ENCODE measurements at places on chromosomes 2 and 18.

DNA sequence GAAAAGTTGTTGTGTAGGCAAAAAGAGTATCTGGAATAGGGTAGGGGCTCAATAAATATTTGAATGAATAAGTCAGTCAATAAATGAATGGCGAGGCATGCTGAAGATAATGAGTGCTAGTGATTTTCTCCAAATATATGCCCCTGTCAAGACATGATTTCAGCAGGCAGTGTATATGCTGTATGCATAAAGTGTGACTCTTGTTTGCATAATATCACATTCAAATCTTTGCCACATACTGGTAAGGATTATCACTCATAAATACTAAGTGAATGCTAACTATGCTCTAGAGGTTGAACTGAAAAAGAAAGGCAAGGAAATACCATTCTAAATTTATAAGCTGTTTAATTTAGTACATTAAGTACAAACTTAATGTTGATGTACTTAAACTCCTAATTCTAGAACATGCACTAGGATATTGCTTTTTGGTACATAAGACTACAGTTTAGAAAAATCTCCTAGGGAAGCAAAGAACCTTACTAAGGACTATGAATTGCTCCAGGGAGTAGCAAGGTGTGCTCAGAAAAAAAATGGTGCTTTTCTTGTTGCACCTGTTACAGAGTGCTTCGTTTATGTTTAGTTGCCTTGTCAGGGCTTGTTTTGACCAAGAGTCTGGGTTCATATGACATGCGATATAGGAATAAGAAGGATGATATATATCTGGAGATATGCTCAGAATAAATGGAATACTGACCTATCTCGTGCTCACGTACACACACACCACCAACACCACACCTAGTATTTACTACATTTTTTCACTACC is 224.0 kb upstream of the TANK start:
- no peak for DNase-seq

DNA sequence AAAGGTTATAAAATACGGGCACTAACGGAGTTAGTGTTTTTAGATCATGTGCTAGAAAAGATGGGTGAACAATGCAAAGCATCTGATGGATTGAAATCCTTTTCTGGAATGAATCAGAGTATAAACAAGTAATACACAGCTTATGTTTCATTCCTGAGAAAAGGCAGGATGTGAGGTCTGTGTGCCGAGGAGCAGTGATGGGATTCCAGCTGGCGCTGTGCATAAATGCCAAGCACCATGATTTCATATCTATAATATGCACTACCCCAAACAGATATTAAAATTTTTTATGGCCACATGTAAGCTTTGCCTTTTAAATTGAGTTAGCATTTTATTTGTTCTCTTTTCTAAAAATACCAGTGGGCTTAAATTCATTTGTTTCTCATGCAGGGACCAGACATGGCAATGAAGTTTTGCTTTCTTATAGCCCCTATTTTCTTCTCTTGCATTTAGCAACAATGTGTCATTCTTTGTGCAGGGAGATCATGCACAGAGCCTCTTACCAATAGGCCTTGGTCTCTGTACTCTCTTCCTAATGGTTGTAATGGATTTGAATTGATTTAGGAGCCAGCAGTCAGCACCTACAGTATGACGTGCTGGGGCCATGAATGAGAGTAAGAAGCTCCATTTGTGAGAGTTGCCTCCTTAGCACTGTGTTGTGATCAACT is 323.9 kb downstream of the SLC8A1 start:
- no peak for DNase-seq

DNA sequence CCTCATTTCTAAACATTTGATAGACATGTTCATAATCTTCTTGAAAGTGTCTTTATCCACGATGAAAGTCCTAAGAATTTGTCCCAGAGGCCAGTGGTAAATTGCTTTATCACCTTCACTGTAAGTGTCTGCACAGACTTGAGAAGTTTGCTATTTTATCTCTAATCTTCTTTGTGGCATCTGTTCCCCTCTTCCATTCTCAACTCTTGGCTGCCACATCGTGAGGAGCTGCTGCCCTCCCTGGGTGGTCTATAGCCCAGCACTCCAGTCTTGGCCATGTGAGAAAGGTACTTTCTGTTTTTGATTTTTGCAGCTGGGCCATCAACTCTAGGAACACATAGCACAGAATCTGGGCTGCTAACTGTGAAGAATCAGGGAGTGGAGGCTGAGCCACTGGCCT is 45.5 kb downstream of the SLC14A2 start:
- DNase-seq: no peak

- DNase-seq: no peak
Measured at GRCh38 chr2:9033385-9034168, 30.1 kb upstream of the MBOAT2 start.

DNA sequence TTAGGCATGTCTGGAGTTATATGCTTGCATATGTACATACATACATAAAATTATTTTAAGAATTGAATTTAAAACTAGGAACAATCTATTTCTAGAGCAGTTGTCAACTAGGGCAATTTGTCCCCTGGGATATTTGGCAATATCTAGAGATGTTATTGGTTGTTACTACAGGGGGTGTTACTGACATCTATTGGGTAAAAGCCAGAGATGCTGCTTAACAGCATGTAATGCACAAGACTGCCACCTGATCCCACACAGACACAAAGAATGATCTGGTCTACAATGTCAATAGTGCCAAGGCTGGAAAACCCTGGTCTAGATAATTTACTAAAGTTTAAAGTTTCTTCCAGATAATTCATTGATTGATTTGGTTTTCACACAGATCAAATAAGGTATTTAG is 185.3 kb downstream of the NYAP2 start:
- no peak for DNase-seq

GRCh38 chr2:28142386-28142785 is 250.3 kb upstream of the FOSL2 start:
- no peak for DNase-seq

DNA sequence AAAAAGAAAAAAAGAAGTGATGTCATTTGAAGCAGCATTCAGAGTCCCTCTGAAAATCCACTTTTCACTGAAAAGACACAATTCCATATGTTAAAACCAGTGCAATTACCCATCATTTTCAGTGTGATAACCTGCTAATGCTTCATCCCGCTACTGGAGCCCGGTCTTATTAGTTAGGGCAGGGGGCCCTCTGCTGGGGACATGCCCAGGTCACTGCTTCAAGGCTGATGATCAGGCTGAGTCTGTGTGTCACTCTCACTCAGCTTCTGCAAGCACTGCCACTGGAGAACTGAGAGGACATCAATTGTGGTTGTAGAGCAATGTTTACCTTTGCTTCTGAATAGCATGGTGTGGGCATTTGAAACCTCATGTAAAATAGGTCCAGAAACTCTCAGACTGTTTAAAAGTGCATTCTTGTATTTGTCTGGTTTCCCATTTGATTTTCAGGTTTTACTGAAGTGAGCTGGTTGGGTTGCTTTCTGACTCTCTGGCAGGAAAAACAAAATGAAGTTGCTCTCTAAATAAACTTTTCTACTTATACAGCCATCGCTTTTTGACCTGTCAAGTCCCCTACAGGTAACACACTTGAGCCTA is 49.2 kb upstream of the NXPH2 start:
- peak; percentile 67 for DNase-seq

DNA sequence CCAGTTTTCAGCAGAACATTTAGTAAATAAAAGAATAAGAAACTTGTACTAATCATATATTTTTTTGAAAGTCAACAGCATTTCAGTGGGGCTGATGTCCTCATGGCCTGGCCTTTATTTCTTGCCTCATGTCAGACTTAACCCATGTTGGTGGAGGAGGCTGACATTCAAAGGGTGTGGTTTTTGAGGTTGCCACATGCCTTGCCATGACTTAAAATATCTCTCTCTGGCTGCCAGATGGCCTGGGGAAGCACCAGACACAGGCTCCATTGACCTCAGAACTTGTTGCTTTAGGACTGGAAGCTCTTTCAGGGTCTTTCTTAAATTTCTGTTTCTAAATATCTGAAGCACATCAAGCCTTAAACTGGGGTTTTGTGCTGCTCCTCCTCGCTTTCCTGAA is 32.5 kb upstream of the CD28 start:
- no peak for DNase-seq

DNA sequence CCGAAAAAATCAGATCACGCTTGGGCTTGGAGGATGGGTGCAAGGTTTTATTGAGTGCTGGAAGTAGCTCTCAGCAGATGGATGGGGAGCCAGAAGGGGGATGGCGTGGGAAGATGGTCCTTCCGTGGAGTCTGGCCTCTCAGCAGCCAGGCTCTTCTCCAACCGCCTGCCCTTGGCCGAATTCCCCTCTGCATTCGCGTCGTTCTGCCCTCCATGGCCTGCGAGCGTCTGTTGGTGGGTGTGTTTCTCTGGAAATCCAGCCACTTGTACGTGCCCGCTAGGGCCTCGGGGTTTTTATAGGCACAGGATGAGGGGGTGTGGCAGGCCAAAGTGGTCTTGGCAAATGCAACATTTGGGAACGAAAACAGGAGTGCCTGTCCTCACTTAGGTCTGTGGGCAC is 815.2 kb downstream of the TSN start:
- no peak for DNase-seq

DNA sequence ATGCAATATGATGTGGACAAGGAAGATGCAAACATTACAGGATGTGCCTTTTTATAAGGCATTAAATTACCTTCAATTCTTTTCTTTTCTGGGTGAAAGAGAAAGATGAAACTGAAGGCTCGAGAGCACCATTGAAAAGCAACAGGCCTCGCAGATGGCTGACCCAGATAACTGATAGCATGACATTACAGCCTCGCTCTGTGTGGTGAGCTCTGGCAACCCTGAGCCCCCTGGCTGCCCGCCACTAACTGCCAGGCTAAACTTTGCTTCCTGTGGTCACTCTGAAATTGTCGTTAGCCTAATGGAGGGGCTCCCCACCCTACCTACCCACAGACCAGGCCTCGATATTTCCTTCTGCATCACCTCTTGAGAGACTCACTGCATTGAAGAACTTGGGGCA is 516.8 kb upstream of the FANCL start:
- no peak for DNase-seq

DNA sequence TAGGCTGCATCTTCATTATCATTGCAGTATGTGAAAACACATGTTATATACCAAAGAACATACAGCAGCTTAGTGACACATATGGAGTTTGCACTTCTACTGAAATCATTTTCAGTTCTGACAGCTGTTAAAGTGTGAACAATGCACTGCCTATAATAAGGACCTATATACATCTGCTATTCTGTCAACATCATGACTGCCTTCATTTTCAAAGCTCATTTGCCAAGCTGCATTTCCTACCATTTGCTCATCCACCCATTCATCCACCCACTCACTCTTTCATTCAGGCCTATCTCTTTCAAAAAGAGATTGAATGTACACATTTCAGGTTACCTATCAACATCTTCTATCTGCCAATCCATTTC is 81.7 kb upstream of the STK17B start:
- no peak for DNase-seq

DNA sequence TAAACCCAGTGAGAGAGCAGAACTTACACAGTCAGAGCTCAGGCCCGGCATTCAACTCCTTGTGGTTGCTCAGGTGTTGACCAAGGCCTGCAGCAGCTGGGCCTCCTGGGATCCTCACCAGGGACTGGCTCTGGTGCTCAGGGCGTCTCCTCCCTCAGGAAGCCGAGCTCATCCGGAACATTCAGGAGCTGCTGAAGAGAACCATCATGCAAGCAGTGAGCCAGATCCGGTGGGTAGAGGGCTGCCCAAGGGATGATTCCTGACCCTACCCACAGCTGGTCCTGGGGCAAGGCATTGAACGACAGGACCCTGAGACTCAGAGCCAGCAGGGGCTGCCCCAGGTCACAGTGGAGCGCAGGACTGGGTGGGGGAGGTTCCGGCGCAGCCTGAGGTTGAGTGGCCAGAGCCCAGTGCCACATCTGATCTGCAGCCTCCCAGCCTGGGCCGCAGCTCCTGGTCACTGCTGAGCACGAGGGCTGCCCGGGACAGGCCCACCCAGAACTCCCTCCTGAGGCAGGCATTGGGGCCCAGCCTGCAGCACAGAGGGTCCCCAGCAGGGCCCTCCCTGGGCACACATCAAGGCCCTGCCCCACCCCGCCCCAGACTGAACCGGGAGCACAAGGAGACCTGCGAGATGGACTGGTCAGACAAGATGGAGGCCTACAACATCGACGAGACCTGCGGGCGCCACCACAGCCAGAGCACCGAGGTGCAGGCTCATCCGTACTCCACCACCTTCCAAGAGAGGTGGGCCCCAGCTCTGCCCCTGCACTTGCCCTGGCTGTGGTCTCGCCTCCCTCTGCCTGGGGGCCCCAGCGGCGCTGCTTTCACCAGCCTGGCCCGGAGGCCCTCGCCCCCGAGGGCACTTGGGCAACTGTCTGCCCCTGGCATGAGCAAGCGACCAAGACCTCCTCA is 2.4 kb downstream of the TEKT4 start:
- no peak for DNase-seq

DNA sequence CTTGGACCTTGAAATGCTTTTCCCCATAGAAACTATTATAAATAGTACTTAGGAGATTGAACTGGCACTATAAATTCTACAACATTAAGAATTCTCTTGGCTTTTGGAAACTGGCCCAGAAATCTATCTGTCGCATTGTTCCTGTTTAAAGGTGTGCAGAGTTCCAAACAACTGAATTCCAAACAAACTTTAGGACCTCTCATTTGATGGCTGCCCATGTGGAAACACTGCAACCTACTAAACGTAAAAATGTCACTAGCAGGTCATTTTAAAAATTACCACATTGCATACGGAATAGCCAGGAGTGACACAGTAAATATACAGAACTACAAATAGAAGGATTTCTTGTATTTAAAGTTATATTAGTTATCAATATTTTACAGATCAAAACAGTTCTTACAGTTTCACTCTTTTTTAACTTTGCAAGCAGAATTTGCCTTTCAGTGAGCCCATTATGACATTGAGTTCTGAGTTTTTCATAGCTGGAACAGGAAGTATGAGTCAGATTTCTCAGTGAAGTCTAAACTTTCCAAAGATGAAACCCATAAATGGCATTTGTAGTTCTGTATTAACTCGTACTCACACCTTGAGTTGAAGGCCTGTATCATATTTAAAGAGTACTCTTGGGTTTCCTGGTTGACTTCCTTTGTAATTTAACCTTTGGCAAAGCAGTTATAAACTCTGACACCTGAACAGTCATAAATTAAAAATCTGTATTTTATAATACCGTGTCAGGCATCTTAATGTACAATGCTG is 142.3 kb upstream of the BOD1L2 start:
- no peak for DNase-seq

DNA sequence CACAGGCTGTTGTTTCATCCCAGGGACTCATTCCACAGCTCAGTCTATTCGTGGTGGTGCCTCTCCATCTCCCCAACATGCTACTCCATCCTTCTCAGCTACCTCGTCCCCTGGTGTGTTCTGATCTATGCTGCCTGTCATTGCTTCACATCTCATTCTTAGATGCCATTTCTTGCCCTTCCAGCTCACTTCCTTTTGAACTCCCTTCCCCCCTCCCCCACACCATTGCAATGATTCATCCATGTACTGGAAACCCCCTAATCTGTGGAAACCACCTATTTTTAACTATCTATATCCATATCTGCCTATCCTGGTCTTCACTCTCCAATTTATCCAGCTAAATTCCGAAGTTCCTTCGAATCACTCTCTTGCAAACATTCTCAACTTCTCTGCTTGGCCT is 65.7 kb upstream of the PARD3B start:
- no peak for DNase-seq

DNA sequence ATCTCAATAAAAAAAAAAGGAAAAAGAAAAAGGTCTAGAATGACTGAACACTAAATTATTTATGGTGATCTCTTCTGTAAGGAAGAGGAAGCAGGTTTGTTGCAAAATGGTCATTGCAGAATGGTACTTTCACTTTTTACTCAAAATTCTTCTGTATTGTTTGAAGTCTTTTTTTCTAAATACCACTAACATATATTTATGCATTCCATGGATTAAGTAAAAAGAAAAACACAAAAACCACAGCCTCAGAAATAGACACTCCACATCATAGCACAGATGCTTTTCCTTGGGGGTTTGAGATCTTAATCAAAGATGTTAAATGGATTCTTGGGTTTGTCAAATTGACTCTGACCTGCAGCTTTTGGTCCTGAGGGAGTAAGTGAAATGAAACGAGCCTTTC is 47.4 kb downstream of the RHOB start:
- DNase-seq: no peak
